Aorta (tissue), 5 donors: ENCODE measurements at places on chromosomes 5 and 9. TPM values are rescaled to one million over a fixed set of nuclear protein-coding genes. Genes with fewer than 3 reads are reported as not detected.

DNA sequence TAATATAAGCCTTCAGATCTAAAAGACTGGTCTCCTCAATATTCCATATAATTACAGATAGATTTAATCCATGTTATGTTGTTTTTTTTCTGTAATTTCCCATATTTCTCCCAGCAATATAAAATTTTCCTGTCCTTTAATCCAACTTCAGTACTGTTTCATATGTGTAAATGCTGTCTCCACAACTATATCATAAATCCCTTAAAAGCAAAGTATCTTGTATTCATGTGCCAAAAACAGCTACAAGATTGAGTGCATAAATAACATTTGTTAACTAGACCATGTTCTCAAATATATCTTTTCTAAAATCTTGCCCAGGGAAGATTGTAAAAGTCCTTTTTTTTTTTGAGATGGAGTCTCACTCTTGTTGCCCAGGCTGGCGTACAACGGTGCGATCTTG lies 35.0 kb upstream of the PDCL start:
- no peak for DNase-seq

- no peak for DNase-seq
These were observed 124.4 kb upstream of the MAP1B start for GRCh38 chr5:71982717-71983395.

- no peak for DNase-seq
These were observed 17.9 kb downstream of the STARD4 start for GRCh38 chr5:111494355-111494999.

DNA sequence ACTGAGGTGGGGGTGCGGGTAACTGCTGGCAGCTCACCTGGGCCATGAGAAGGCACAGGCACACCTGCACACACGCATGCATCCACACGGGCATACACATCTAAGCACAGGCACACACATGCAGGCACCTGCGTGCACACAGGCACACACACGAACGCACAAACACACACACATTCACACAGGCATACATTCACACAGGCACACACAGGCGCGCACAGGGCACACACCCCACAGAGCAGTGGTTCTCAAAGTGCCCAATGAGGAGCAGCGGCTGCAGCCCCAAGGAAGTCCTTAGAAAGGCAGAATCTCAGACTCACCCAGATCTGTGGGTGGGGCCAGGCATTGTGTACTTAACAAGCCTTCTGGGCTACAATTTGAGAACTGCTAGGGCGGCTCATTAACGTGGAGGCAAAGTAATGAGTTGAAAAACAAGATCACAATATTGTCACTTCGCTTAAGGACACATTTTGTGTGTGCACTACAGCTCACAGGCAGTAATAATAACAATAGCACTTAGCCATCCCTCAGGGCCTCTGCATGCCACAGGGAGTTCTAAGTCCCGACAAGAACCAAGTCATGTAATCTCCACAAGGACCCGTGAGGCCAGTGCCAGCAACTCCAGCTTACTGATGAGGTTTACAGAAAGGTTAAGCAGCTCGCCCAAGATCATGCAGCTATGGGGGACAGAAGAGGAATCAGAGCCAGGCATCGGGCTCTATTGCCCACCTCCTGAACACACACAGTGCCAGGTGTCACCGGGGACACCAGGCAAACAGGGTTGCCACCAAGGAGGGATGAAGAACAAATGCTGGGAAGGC lies 91.6 kb downstream of the ROR2 start:
- no peak for DNase-seq

DNA sequence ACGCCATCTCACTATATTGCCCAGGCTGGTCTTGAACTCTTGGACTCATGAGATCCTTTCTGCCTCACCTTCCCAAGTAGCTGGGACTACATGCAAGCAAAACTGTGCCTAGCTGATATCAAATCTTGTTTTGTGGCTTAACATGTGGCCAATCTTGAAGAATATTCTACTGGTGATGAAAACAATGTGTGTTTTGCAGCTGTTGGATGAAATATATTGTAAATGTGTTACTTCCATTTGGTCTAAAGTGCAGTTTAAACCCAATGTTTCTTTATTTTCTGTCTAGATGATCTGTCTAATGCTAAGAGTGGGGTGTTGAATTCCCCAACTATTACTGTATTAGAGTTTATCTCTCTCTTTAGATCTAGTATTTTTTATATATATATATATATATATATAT lies 73.1 kb downstream of the RNF130 start:
- no peak for DNase-seq

DNA sequence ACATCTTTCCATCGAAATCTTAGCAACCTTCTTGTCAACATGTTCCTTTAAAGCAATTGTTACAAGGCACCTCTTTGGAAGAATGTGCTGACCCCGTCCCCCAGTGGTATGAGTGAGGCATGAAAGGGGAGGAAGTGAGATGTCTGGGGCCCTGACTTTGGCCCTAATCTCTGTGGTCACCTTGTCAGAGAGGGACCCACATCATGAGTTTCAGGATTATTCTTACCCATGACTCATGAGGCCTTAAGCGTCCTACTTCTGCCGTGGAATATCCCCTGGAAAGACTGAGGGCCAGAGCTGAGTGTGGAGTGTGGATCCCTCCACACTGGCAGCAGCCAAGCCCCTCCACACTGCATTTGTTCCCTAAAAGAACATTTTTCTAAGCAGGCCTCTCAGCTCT lies 81.2 kb downstream of the FSTL4 start:
- DNase-seq = no peak

DNA sequence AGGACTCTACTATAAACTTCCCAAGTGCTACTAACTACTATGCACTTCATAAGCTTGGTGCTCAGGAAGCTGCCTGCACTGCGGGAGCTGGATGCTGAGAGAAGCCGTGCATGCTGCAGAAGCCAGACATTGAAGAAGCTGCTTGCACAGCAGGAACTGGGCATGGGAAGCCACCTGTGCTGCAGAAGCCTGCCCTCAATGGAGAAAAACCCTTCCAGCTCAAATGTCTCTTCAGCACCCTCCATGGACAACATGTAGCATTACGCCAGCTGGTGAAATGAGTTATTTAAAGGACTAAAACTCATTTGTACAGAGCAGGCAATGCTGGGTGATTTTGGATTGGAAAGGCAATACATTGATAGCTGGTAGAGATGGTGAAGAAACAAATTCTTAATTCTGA lies 247.2 kb downstream of the KIF4B start:
- DNase-seq = no peak

GRCh38 chr9:34958411-34958982 lies 412 bp downstream of the PHF24 start:
- DNase-seq = no peak

GRCh38 chr5:177510567-177511053 lies 984 bp upstream of the DOK3 start:
- no peak for DNase-seq

DNA sequence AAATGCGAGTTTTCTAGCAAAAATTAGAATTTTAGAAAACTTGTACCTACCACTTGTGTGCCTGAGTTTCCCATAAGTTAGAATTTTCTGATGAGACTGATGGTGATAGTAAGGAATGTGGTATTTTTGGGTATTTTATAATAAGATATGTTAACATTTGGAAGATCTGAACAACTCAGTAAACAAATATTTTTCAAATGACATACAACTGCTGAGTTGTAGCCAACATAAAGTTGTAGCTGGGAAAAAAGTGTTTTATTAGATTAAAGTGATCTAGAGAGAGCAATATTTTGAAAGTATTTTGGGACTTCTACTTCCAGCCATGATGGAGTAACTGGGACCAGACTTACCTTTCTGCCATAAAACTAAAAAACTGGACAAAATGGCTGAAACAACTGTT lies 37.9 kb downstream of the GEMIN5 start:
- no peak for DNase-seq

GRCh38 chr5:168691891-168692290 lies 112.7 kb upstream of the PANK3 start:
- DNase-seq = no peak

GRCh38 chr9:109935406-109936087 lies 155.5 kb downstream of the PALM2AKAP2 start:
- no peak for DNase-seq

- DNase-seq = no peak
These were observed 30.2 kb upstream of the CEP72 start for GRCh38 chr5:581941-582340.

- peak; percentile 50 for DNase-seq
These were observed 77.5 kb upstream of the IFNE start for GRCh38 chr9:21559402-21560280.

- DNase-seq = no peak
These were observed 1022.3 kb downstream of the EFNA5 start for GRCh38 chr5:106648401-106648800.

DNA sequence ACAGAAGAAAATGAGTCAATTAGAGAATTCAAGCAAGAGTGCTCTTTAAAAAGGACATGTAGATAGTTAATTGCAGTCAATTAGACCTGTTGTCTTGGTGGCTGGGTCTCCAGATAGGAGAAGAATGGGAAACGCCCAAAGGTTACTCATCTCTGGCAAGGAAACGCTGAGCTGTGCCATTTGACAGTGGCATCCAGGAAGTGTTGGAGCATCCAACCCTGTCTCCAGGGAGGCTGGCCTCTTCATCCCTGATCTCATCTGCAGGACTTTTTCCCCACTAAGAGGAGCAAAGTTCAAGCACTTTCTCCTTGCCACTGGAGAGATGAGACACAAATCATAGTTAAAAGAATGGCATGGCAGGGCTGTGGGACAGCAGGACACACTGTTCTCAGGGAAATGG lies 111.7 kb upstream of the MSX2 start:
- no peak for DNase-seq

DNA sequence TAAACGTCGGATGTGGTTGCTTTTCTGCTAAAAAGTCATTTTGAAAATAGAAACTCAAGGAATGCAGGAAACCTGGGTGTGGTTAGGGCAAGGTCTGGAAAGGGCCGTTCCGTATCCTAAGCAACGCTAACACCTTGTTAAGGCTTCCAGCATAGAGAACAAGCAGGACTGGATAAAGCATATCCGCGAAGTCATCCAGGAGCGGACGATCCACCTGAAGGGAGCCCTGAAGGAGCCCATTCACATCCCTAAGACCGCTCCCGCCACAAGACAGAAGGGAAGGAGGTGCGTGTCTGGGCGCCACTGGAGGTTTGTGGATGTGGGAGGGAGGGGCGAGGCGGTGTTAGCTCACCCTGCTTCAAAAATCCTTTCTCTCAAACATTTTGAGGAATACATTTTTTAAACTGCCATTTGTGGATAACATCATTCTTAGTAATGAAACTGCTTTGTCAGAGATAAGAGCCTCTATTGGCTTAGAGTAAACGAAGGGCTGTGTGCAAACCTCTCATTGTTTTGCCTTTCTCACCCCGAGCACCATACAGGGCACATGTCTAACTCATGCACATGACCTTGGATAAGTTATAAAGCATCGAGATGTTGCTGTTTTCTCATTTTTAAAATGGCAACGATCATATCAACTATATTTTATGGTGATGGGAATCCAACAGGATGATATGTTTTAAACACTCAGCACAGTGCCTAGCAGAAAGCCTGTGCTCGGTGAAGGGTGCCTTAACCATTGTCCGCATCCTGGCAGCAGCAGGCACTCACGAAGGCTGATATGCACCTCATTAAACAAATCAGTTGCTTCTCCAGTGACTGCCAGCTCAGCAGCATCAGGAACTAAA lies 175.7 kb upstream of the OTULINL start:
- no peak for DNase-seq

The WDR5 gene
- total RNA-seq = 15.4 TPM

The CTSL gene
- total RNA-seq = 174 TPM

The C9orf50 gene
- total RNA-seq = 0.30 TPM

The PDE6A gene
- total RNA-seq = not detected

The HTR1A gene
- not detected for total RNA-seq

The NR2F1 gene
- total RNA-seq = 27.0 TPM

The SAXO1 gene
- total RNA-seq = 0.24 TPM

The PCDHA9 gene
- 0.13 TPM for total RNA-seq

The FIBCD1 gene
- not detected for total RNA-seq

The SPINK5 gene
- total RNA-seq = 0.42 TPM

The PCDHGA7 gene
- 8.0 TPM for total RNA-seq
